CD4-positive, alpha-beta T cell treated with Interleukin-17A for 1 hour (primary cell): ENCODE measurements at places on chromosomes 5 and 9.

- no peak for DNase-seq
Measured at GRCh38 chr9:68685770-68686169, 19.3 kb upstream of the PIP5K1B start.

DNA sequence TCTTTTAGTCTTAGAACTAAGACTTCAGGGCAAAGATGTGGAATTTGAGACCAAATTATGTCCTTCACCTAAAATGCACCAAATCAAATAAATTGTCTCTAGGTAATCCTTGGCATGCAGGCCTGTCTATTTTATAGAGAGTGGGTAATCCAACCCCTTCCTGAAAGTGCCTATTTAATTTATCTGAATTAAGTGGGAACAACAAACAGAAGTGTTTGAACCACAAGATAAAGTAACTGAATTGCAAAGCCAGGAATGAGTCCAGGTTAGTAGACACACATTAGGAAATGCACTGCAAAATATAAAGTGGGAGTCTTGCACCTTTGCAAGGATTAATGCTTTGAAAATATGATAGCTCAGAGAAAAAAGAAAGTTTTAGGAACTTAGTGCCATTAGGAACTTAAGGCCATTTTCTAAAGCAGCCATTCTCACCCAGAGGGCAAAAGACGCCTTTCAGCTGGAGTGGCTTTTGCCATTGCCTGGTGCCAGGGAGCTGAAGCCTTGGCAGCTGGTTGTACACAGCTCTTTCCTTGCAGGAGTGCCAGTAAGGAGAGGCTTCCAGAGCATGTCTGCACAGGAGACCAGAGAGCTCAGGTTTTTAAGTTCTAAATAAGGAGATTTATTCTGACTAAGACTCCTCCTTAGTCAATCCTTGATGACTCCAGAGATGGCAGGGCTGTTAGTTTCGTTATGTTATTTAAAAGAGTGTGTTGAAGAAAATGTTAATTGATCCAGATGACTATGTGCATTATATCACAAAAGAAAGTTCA is 151.7 kb upstream of the ELL2 start:
- no peak for DNase-seq

DNA sequence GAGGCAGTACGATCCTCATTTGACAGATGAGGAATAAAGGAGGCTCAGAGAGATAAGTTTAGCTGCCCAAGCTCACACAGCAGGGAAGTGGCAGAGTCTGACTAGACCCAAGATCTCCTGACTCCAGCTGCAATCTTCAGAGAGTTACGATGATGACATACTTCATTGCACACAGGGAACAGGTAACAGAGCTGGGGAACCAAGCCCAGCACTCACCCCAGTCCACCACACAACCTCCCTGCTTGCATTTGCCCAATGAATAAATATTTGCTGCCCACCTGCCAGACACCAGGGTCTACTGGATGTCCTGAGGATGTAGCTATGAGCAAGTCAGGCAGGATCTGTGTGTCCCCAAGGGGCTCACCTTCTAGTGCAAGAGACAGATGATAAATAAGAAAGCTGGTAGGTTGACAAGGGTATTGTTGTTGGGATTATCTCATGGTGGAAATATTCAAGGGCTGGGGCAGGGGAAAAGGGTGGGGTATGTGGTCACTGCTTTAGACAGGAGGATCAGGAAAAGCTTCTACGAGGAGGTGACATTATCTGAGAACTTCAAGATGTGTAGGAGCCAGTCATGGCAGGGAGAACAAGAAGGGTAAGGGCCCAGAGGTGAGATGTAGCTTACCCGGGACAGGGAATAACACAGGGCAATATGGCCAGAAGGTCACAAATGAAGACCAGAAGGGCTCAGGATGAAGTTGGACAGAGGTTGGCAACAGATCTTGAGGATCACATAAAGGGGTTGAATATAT is 28.6 kb upstream of the CPEB4 start:
- no peak for DNase-seq

DNA sequence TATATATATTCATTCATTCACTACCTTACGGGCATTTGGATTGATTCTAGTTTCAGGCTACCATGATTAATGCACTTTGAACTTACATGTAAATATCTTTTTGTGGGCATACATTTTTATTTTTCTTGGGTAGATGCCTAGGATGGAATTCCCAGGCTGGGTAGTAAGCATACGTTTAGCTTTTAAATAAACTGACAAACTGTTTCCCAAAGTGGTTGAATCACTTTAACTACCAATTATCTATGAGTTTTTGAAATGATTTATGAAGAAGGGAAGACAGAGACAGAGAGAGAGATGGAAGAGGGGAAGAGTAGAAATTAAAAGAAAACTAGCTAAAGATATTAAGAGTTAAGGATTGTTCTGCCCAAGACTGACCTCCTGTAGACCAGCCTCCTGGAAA is 612.6 kb downstream of the PSAT1 start:
- no peak for DNase-seq

GRCh38 chr5:151153766-151154272 is 3.8 kb downstream of the ANXA6 start:
- peak; percentile 30 for DNase-seq
